C1 segment of cervical spinal cord (tissue), 14 donors: ENCODE measurements at places on chromosomes 4 and X.

DNA sequence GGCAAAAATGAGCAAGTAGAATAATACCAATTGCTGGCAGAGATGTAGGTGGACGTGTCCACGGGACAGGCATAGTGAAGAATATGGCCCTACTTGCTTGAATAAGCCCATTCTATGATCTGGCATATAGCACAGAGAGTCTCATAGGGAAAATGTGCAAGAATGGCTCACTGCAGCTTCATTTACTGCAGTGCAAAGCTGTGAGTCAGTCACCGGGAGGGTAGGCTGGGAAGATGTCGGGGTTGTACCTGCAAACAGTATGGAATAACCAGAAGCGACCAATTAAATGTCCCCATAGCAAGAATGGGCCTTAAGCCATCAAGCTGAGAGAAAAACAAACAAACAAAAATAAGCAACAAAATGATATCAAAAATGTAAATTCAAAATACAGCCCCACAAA lies 74.3 kb downstream of the DHX15 start:
- DNase-seq = no peak

DNA sequence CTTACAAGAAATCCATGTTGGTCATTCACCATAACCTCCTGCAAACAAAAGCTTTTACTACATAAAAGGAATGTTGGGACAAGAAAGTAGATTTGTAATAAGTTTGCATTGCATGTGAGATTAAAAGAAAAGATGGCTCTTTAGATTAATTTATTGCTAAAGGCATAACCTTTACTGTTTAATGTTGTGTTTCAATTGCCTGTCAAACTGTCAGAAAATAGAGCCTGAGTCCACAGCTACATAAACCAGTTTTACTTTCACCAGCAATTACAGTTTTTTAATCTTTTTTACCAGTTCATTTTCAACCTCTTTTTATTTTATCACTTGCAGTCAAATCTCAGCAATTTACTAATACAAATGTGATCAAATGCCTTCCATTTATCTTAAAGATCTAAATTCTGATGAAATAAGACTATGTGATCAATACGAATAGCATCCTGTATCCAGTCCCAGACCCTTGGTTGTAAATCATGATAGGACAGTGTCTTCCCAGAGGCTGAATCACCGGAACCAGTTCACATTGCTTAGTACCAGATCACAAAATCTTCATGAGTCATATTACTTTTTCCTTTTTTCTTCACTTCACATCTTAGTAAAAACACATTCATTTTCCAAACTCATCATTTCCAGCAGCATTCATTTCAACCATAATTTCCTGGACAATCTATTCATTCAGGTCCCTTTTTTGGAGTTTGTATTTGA lies 95.4 kb upstream of the FRG1 start:
- no peak for DNase-seq

DNA sequence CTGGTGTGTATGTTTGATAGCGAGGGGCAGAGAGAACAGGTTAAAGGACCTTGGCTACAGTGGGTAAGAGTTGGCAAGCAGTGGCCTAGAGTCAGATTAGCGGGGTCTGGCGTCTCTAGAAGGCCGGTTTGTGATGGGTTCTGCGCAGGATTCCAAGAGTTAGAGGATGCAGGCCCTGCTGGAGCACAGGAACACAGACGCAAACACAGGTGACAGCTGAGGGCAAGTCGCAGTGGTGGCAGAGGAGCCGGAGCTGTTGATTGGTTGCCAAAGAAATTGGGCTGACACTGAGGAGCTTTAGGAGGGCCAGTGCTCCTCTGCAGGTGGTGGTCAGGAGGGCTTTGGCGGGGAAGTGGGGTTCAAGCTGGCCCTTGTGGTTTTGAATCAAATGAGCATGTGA lies 3.8 kb downstream of the TADA2B start:
- no peak for DNase-seq

- DNase-seq = no peak
Observed at GRCh38 chr4:120144634-120145033, 78.0 kb upstream of the MAD2L1 start.

DNA sequence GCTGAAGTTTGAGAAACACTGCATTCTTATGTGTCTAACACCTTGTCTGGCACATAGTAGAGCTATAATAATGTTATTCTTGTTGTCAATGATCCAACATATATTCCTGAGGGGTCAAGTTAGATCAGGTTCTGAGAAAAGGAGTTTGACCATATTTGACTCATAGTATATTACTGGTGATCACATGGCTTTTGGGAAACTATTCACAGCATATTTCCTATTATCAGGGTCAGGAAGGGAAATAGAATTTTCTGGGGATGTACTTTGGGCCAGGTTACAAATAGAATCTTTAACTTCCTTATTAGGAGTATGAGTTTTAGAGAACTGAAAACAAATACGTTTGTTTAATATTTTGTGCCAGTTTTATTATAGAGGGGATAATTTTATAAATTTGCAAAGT lies 11.6 kb downstream of the IL15 start:
- DNase-seq = no peak

DNA sequence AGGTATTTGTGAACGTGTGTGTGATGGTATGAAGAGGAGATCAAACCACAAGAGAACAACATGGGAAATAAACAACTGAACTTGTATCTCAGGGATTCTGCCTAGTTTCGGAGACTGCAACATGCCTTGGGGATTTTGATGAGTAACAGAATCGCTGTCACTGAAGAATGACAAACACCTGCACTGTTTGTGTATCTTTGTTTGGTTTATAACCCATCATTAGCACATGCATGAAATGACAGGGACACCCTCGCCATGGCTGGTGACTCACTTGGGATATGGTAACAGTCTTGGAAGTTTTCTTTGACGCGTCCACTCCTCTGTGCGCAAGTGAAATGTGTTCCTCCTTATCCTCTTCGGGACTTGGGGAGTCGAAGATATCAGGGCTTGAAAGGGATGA lies 30.3 kb upstream of the MAP3K15 start:
- no peak for DNase-seq

GRCh38 chr4:21744046-21744445 lies 204.5 kb downstream of the KCNIP4 start:
- no peak for DNase-seq

DNA sequence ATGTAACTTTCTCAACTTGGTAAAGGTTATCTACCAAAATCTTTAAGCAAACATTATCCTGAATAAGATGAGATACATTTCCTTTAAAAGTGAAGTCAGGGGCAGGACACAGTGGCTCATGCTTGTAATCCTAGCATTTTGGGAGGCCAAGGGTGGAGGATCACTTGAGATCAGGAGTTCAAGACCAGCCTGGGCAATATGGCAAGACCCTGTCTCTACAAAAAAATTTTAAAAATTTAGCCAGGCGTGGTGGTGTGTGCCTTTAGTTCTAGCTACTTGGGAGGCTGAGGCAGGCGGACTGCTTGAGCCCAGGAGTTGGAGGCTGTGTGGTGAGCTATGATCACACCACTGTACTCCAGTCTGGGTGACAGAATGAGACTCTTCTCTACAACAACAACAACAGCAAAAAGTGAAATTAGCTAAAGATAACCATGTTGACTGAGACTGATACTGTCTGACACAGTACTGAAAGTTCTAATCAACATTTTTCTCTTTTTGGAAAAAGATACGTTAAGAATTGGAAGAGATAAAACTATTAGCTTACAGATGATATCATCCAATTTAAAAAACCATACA lies 4.9 kb downstream of the DCAF16 start:
- no peak for DNase-seq

- DNase-seq = no peak
Observed at GRCh38 chr4:2660596-2661211, 95.4 kb downstream of the TNIP2 start.

DNA sequence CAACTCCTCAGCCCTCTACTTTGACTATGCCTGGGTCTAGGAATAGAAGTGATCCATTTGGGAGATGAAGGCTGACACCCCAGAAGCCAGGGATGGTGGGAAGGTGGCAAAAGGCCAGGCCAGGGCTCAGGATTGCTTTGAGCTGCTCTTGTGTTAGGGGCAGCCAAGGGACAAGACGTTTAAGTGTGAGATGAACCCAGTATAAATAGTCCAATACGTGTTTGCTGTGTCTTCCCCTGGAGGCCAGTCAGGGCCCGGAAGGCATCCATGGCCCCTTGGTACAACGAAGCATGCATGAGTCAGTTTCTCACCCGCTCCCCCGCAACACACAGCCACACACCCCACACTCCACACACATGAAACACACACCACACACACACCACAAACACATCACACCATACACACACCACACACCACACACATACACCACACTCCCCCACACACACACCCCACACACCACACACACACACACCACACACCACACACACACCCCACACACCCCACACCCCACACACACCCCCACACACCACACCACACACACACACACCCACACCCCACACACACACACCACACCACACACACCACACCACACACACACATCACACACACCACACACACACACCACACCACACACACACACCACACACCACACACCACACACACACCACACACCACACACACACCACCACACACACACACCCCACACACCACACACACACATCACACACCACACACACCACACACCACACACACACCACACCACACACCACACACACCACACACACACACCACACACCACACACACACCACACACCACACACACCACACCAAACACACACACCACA lies 5.1 kb downstream of the STARD8 start:
- DNase-seq = no peak

- no peak for DNase-seq
Observed at GRCh38 chr4:41719417-41719816, 29.1 kb downstream of the PHOX2B start.

DNA sequence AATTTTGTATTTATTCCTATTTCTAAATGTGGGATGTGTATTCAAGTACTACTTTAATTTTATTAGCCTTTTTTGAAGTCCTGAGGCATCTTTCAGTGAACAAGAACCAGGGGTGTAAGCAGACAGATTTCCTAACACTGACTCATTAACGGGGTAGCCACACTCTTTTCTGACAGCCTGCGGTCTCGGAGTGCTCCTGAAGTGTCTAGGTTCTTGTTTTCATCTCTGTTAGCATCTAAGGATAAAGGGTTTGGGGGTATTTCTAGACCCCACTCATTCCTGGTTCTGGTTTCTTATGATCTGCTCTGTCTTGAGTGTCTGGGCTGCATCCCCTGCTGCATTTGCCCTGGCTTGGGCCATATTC lies 71.9 kb downstream of the GC start:
- DNase-seq = no peak

DNA sequence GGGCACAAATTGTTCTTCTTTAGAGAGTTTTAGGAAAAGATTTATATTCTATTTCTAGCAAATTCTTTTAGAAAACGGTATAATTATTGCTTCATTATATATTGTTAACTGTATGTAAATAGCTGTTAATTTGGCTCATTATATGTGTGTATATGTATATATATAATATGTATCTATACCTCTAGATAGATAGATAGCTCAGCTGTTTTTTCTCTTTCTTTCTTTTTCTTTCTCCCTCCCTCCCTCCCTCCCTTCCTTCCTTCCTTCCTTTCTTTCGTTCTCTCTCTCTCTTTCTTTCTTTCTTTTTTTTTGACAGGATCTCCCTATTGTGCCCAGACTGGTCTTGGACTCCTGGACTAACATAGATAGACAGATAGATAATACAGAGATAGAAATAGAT lies 1538.8 kb downstream of the PCDH7 start:
- DNase-seq = no peak

GRCh38 chrX:118560489-118560888 lies 64.9 kb downstream of the DOCK11 start:
- DNase-seq = no peak

- DNase-seq = no peak
Observed at GRCh38 chrX:106973433-106974149, 26.4 kb downstream of the MORC4 start.

DNA sequence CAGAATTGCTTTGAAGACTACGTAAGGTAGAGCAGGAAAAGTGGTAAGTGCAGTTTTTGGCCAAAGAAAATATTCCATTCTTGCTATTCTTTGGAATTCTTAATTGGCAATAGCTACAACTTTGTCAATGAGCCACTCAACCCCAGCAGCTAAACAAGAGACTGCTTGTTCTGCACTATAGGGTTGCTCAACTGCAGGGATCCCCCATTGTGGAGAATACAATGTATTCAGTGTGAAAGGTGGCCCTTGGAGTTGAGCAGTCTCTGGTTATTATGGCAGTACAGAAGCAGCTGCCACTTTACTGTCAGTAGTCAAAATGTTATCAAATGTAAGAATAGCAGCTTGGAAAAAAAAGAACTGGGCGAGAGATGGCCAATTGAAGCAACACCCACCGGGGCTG lies 808.7 kb downstream of the CENPC start:
- peak; percentile 3 for DNase-seq

- DNase-seq = no peak
Observed at GRCh38 chrX:111850975-111851374, 25.0 kb upstream of the TRPC5OS start.

DNA sequence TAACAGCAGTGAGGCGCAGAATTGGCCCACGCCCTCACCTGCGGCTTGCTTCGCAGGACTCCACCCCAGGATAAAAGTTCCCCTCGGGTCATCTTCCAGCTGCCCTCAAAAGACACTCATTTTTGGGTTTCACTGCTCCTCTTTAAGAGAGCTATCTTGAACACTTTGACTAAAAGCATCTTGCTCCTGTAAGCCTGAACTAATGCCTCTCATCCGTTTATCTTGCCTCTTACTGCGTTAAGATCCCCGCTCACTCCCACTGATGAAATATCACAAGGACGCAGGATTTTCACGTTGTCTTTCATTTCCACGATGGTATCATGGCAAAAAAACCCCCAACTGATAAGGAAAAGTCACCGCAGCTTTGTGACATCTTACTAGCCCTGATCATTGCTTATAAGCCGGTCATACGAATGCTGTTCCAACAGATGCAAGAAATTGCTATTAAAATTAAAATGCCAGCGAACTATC lies 591 bp upstream of the ACSL4 start:
- no peak for DNase-seq

GRCh38 chr4:37623940-37624339 lies 62.2 kb downstream of the RELL1 start:
- DNase-seq = no peak

DNA sequence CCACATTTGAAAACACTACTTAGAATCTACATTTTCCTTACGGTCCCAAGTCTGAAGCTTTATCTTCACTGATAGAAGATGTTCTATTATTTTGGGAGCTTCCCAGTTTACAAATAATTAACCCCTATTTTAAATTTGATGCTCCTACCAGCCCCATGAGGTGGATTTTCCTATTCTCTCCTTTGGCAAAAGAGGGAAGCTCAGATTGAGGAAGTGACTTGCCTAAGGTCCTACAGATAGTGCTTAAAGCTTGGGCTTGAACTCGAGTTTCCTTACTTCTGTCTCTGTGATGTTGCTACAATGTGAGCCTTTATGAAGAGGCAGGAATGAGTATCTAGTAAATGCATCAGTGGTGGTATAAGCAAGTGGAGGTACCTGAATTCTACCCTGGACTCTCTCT lies 27.5 kb downstream of the HEPH start:
- DNase-seq = no peak

DNA sequence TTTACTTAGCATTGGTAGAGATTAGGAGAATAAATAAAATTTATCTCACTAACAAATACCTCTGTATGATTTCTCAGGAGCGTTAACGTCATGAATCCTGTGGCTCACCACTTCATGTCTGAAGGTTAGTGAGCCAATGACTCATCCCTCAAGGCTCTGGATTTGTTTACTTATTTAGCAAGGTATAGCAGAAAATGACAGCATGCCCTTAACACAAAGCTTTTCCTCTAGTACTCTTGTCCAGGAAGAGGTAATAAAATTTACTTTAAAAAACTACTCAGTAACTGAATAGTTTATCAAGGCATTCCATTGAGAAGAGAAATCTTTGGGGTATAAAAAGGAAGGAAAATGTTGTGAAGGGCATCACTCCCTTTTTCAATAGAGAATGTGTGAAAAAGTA lies 823.8 kb downstream of the CCSER1 start:
- DNase-seq = no peak

- DNase-seq = no peak
Observed at GRCh38 chr4:15034071-15034764, 31.9 kb downstream of the CPEB2 start.
